Occipital lobe (tissue), 3 donors: ENCODE measurements at places on chromosomes 4 and X.

DNA sequence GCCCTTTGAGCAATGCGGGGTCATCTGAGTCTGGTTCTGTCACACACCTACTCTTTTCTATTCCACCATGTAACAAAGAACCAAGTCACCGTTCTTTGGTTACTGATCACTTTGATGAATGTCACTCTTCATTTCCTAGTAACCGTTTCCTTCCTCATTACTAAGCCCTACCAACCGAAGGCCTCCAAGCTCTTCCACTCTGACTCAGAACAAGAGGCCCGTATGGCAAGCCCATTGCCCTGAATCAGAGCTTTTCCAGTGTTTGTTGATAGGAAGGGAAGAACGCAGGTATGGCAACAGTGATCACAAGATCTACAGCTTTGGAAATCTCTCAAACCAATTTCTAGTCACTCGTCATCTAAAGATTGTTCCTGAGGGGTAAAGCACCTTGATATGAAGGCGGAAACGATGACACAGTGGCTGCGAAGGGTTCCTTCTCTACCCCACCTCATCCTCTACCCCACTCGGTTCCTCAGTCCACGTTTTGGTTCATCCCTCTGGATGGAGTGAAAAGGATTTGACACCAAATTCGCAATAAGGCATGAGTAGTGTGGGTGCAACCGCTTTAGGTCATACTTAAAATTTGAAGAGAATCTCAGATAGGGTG is 28.0 kb upstream of the CD40LG start:
- no peak for DNase-seq

- no peak for DNase-seq
These were observed 46.1 kb downstream of the CXorf58 start for GRCh38 chrX:23953908-23954269.

DNA sequence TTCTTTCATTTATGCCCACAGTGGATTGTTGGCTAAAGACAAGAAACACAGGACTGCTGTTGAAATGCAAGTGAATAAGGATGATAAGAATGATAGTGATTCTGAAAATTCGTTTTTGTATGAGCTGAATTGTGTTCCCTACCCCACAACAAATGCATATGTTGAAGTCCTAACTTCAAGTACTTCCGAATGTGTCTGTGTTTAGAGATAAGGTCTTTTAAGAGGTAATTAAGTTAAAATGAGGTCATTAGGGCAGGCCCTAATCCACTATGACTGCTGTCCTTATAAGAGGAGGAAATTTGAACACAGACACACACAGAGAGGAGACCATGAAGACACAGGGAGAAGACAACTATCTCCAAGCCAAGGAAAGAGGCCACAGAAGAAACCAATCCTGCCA is 126.6 kb upstream of the ACSL4 start:
- no peak for DNase-seq

DNA sequence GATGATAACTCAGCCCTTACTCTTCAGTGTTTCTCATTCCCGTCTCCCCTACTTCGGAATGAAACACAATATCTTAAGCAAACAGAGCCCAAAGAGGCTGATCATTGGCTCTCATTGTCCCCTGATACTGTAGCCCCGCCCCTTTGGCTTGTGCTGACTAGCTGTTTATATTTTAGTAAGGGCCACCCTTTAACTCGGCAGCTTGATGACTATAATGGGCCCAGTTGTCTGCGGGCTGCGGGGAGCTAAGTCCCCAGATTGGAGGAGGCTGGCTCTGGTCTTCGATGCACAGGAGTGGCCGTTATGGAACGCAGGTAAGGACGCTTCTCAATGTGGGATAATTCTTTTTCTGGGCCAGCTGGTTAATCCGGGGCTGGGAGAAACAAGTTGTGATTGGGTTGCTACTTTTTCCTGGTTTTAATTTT is at the start of gene TRIM2:
TSS of gene TRIM2 (plus strand) at position 197 of the 425 bp plus-strand sequence. CDS start at position 285, 88 bp downstream.
- peak; percentile 65 for DNase-seq

- no peak for DNase-seq
These were observed 286.9 kb upstream of the FGF16 start for GRCh38 chrX:77160301-77160700.

GRCh38 chr4:78552389-78553042 is 946 bp downstream of the ANXA3 start:
- no peak for DNase-seq

DNA sequence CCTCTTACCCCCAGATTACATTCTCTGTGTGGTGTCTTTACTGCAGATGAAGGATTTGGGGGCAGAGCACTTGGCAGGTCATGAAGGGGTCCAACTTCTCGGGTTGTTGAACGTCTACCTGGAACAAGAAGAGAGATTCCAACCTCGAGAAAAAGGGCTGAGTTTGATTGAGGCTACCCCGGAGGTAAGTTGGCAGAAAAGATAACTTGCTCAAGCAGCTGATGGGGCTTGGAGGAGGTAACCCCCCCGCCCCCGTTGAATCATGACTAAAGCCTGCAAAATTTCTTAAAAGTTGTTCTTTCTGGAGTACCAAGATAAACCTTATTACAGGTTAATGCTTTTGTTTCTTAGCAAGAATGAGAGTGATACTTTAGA is 1.5 kb downstream of the CCNG2 start:
- DNase-seq = no peak

GRCh38 chr4:107404591-107405300 is 315.3 kb downstream of the PAPSS1 start:
- DNase-seq = no peak

DNA sequence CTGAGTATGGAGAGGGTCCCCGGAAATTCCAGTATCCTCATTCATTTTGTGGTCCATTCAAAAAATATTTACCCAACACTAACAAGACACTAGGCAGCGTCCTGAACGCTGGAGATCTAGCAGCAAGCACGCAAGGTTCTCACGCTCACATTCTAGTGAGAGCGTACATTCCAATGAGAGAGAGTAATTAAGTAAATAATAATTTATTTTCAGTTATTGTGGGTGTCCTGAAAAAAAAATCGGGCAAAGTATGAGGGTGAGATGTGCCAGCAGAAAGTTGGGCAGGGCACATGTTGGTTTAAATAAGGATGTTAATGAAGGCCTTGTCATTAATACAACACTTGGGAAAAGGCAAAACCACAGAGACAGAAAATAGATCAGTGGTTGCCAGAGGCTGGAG is 4.0 kb upstream of the TMEM156 start:
- no peak for DNase-seq
